ENCODE measurements at places on chromosomes 16 and 17. TPM values are rescaled to one million over a fixed set of nuclear protein-coding genes. Genes with fewer than 3 reads are reported as not detected.

DNA sequence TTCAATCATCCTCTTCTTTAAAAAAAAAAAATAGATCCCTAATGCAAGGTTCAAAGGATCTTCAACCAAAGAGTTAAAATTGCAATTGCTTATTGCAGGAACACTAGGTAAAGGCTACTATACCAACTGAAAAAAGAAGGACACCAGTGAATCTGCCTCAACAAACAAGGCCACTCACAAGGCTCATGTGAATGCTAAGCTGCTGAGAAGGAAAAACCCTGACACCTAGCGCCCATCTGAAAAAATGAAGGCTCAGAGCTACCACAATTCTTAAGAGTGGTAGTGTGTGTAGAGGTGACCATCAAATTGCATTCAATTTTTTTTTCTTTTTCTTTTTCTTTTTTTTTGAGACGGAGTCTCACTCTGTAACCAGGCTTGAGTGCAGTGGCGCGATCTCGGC lies 201.6 kb upstream of the C17orf78 start:
- no peak overlapping the region for H3K4me3 ChIP-seq
- H3K4me1 ChIP-seq = no peaks in the 10 kb centered on the region
- no peaks in the 10 kb centered on the region for H3K27me3 ChIP-seq
- H3K27ac ChIP-seq = no peak overlapping the region
- no peaks in the 10 kb centered on the region for H3K36me3 ChIP-seq

DNA sequence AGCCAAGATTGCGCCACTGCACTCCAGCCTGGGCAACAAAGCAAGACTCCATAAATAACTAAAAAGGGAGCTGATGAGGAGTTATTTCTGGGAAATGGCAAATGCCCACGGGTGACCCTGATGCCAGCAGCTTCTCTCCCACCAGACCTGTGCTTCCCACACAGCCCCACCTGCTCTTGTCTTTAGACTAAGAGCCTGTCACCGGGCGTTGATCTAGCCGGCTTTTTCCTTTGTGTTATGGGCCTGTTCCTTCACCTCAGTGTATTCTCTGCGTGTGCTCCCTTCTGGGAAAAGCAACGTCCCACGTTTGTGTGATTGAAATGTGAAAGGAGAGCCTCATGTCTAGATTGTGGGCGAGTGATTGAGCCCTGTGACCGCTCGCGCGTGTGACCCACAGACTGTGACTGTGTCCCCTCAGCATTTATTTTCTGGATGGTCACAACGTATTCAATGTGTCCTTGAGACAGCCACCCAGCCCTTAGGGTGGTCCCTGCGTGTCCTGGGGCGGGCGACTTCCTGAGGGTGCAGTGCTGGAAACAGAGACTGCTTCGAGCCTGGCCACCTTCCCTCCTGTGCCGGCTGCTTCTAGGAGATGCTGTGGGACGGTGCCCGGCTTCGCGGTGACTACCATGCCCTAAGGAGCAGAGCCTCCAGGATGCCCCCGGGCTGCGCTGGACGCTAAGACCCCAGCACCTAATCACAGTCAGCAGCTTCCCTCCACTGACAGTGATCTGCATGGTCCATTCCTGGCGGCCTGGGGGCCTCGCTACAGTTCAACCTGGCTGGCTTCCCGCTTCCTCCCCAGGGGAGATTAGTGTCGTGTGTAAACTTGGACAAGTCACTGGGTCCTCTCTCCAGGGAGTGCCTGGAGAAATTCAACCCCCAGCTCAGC lies 7.8 kb upstream of the RNPS1 start:
- no peak overlapping the region for H3K27ac ChIP-seq
- H3K4me3 ChIP-seq = no peak overlapping the region
- no peak for DNase-seq
- H3K36me3 ChIP-seq = no peaks in the 10 kb centered on the region

DNA sequence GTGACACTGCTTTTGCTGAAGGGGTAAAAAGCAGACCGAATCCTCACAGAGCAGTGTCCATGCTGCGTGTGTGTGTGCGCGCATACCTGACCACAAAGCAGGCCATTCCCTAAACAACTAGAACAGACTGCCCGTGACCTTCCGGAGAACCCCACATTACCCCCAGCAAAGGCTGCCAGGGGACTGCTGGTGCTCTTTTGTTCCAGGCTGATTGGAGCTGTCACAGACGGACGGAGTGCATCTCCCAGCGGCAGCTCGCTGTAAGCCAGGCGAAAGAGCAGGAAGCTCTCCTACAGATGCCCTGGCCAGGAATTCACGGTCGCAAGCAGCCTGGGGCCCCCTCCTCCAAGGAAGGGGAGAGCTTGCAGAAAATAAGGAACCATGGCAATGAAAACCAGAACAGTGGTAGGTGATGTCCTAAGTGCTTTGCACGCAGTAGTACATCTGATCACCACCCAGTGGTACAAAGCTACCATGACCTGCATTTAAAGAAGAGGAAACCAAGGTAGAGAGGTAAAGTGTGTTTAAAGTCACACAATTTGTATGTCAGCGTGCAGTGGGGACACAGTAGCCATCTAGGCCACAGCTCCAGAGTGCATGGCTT lies 153.4 kb upstream of the DYNLRB2 start:
- H3K36me3 ChIP-seq = no peaks in the 10 kb centered on the region
- H3K4me3 ChIP-seq = no peak overlapping the region
- DNase-seq = no peak
- no peaks in the 10 kb centered on the region for H3K4me1 ChIP-seq
- no peak overlapping the region for H3K27ac ChIP-seq
- no peaks in the 10 kb centered on the region for H3K27me3 ChIP-seq

DNA sequence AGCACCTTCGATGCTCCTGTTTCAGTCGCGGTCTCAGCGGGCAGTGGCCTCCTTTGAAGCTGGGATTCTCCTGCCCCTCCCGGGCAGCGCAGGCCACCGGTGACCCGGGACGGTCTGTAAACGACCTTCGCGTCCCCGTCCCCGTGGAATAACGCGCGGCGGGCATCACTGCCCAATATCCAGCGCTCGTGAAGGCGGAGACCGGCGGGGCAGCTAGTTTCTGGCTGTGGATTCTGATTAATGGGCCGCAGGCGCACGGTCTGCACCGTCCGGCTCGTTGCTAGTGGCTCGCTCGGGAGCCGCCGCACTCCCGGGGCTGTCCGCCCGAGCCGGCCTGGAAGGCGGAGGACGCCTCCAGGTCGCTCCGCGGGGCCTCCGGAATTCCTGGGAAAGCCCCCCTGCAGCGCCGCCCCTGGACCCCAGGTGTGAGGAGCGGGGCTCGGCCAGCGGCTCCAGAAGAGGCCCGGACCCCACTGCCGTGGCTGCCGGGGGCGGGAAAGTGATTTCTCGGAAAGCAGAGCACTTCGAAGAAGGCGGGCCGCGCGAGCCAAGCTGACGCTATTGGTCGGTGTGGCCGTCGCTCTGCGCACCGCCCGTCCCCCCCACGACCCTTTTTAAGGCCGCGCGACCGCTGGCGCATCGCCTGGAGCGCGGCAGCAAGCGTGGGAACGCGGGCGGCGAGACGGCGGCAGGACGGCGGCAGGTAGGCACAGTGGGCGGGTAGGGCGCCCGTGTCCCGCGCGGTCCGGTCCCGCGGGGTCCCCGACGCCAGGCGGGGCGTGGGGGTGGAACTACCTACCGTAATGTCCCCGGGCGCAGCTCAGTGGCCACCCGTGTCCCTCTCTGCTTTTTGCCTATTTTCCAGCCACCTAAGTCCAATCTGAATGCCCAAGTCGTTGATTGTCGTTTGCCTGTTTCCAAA lies at the start of gene IRF8:
Gene IRF8 (plus strand): TSS at position 642 of the 922 bp plus-strand sequence. CDS start 3,854 bp downstream, outside the sequence.
- no peaks in the 10 kb centered on the region for H3K36me3 ChIP-seq
- peaks cover 3% of the 10 kb centered on the region for H3K27me3 ChIP-seq
- peak within 1 kb of the TSS; percentile 63 for H3K4me3 ChIP-seq
- no peak within 1 kb of the TSS for H3K27ac ChIP-seq

CTRB1 gene
- not detected for polyA plus RNA-seq

AFMID gene
- 1.4 TPM for polyA plus RNA-seq
